ENCODE measurements at places on chromosomes 3 and 15. TPM values are rescaled to one million over a fixed set of nuclear protein-coding genes. Genes with fewer than 3 reads are reported as not detected.
A peak's percentile ranks its signal among the peaks of the same experiment; 100 is the strongest.

DNA sequence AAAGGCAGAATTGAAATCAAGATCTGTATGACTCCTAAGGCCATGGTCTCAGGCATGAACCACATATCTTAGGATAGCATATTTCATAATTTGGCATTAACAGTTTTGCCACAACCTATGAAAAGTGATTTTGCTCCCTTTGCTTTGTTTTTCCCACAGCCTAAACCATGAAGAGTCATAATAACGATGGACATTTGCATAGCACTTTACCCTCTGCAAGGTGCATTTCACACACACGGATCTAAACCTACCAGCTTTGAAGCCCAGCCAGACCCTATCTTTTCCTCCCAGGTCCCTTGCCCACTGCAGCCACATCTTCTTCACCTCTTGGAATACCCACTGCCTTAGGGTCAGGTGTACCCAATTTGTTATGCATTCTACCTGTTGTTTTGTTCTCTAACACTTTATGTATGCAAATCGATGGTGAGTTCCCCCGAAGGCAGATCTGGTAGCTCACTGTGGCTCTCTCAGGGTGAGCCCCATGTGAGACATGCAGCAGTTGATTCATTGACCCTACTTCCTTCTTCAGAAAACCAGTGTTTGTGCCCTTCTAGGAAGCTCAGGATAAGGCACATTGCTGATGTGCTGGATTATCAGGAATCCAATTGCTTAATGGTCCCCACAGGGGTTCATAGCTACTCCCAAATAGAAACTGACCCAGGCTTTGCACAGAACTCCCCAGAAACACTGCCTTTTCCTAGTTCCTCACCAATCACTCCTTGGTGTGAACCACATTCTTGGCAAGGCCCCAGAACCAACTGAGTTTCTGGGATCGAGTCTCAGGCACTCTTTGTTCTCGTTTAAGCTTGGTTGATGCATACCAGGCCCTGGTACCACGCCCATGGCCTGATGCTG, 8.7 kb downstream of the ARHGAP31 start:
- peak; percentile 63 for DNase-seq

GRCh38 chr15:82877825-82878224, 68.4 kb downstream of the WHAMM start:
- no peak for DNase-seq

DNA sequence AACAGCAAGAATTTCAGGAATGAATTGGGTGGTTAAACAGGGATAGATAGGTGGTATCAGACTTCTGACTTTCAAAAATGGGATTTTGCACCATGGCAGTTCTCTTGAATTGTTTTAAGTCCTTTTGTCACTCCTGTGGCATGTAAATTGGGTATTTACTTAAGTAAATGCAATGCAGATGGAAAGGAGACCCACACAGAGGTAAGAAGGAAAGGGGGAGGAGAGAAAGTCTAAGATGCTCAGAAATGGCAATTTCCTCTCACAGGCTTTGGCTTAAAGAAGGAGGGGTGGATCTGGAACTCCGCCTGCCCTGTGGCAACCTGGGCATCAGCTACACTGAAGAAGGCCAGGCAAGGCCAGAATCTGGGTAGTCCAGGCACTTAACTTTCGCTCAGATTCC, 197.1 kb upstream of the UBE2E1 start:
- no peak for DNase-seq

GRCh38 chr3:150577855-150578254, 25.3 kb upstream of the SELENOT start:
- peak; percentile 35 for DNase-seq

- DNase-seq = no peak
Measured at GRCh38 chr3:105845488-105845887, 23.3 kb downstream of the CBLB start.

- DNase-seq = no peak
Measured at GRCh38 chr3:2652386-2652785, 457.8 kb downstream of the IL5RA start.

- DNase-seq = no peak
Measured at GRCh38 chr15:41778521-41778920, 4.2 kb downstream of the MAPKBP1 start.

Gene ADAMTS17
- total RNA-seq = not detected

DNA sequence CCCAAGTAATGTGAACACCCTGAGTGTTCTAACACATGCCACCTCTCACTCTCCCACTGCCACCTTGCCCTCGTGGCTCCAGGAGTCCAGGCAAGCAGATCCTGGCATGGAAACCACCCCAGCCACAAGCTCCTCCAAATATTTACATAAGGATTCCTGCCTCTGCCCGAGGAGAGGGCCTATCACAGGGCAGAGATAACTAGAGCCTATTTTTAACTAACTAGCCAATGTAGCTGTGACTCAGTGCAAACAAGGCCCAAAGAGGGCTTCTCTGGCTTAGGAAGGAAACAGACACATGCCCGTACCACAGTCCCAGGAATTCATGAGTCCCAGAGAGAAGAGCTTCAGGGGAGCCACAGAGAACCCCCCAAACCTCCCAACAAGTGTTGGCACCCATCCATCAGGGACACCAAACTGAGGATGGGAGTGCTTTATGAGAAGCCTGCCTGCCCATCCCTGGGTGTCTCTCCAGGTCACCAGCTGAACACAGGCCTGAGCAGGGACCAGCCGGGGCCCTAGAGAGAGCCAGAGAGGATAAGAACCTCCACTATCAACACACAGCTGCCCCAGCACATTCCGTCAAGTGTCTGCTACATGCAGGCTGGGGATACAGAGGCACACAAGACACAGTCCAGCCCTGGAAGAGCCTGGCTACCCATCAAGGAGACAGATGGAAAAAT, 9.2 kb downstream of the FYCO1 start:
- peak; percentile 88 for DNase-seq

DNA sequence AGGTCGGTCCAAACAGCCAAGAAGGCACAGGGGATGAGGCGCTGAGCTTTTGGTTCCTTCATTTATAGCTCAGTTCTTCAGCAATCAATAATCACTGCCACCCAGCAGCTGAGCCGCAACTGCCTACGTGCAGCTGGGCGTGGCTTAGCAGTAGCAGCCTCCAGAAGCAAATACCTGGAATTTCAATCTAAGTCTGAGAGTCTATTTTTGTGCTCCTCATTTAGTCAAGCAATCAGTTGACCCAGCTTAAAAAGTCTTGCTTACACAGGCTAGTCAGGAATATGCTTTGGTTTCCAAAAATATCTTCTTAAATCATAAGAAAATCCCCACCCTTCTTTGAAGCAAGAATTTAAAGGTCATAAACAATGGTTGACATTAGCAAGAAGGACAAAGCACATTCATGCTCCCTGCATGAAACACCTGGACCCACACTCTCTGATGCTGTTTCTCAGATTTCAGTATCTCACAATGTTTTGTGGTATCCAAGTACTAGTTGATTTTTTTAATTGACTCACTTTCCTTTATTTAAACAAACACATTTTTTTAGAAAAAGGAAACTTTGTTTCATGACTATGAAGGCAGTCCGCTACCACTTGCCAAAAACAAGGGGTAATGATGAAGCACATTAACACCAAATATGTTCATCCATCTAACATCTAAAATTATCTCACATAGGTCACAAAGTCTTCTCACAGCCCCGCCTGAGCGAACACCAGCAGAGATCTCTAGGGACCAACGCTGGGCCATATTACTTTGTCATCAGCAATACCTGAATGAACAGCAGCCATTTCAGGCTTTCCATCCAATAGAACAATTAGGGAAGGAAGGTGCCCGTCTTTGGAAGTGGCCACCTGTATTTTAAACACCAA, 106.1 kb downstream of the OXNAD1 start:
- DNase-seq = peak; percentile 19

- peak; percentile 25 for DNase-seq
Measured at GRCh38 chr15:59699810-59700431, 10.8 kb upstream of the BNIP2 start.
